ENCODE measurements at places on chromosomes 5 and 9.

DNA sequence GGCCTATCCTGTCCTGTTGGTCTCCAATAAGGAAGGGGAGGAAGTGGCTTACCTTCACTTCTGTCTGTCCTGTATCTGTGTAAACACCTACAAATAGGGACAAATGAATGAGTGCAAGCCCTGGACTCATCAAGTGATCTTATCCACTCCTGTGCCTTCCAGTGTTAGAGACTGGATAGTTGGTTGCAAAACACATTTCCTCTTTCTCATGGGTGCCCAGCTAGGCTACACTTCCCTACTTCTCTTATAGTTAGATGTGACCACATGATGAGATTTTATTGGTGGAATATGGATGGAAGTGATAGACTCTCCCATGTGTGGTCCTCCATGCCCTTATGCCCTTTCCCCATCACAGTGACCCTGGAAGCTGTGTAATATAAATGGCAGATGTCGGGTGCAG lies 16.9 kb upstream of the PFDN1 start:
- no peak for DNase-seq

DNA sequence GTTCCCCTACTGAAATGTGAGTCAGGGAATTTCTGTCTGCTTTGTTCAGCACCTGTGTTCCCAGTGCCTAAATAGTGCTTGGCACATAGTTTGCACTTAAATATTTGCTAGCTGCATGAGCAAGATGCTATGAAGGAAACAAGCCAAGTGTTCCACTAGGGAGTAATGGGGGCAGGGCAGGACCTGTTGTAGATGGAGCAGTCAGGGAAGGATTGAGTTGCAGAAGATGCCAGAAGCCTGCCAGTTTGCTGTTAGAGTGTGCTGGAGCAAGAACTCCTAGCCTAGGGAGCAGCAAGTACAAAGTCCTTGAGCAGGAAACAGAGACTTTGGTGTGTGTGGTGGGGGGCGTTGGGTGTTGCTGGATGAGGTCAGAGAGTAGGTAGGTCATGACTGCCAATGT lies 87.5 kb downstream of the DAB2IP start:
- DNase-seq = no peak

DNA sequence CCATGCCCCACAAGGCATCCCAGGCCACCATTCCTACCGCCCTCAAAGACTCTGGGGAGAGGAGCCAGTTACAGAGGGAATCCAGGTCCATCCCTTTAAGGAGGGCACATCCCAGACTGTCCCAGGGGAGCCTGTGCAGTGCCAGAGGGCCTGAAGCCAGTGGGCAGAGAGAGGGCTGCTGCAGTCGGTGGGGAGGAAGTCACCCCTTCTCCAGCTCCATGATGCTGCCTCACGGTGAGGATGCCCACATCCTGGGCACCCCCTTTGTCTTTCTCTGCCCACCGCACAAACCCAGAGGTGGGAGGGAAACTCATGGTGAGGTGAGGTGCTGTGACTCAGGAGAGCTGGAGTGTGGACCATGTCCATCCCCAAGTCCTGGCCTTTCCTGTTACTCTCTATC lies 26.2 kb upstream of the ANKRD33B start:
- no peak for DNase-seq

DNA sequence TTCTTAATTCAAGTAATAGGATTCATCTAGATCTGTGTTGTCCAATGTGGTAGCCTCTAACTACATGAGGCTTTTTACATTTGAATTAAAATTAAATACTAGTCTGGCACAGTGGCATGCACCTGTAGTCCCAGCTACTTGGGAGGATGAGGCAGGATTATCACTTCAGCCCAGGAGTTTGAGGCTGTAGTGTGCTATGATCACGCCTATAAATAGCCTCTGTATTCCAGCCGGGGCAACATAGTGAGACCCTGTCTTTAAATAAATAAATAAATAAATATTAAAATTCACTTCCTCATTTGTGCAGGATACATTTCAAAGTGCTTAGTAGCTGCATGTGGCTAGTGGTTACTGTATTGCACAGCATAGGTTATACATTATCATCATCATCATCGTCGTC lies 91.8 kb downstream of the UBE2R2 start:
- no peak for DNase-seq

GRCh38 chr9:36993933-36994764 lies 39.9 kb downstream of the PAX5 start:
- no peak for DNase-seq
